ENCODE measurements at places on chromosomes 12 and 14.

- no peak for DNase-seq
These were observed 41.5 kb upstream of the GNG2 start for GRCh38 chr14:51818748-51819380.

DNA sequence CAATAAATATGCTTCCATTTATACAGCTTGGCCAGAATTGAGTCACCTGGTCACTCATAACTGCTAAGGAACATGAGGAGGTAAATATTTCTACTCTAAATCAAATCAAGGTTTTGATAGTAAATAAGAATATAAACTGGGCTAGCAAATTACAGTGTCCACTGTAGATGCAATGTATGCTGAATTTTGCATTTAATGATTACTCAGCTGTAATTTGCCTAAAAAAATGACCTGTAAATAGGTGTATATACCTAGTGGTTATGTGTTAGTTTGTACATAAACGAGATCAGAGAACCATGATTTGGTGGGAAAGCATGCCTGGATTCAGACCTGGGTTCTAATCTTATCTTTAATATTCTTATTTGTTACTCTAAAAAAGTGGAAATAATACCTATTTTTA lies 76.6 kb upstream of the CNTN1 start:
- DNase-seq: no peak

GRCh38 chr12:100141666-100141997 lies 1.0 kb downstream of the BLTP3B start:
- peak; percentile 67 for DNase-seq

DNA sequence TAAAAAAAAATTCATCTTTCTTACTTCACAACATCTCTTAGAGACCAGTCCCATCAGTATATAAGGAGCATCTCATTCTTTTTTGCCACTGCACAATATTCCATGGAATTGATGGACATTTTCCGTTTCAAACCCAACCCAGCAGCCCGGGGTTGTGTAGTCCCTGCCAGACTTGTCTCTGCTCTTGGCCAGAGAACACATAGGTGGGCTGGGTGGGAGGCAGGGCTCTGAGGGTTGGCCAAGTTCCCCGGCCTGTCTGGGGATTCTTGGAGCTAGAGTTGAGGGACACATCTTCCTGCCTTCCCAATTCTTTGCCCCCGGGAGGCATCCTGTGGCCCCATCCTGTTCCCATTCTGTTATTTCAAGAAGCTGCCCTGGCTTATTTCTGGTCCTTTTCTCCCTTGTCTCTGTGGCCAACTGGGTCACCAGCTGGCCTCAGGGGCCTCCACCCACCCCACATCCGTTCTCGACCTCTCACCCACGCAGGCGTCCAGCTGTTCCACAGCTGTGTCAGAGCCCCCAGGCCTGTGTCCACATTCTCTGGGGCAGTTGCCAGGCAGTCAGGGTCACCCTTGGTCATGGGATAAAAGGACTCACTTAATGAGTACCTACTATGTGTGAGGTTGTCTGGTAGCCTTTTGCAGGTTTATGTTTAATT lies 52.0 kb upstream of the CCDC63 start:
- DNase-seq: no peak

GRCh38 chr12:5578775-5579174 lies 146.9 kb downstream of the NTF3 start:
- DNase-seq: no peak

DNA sequence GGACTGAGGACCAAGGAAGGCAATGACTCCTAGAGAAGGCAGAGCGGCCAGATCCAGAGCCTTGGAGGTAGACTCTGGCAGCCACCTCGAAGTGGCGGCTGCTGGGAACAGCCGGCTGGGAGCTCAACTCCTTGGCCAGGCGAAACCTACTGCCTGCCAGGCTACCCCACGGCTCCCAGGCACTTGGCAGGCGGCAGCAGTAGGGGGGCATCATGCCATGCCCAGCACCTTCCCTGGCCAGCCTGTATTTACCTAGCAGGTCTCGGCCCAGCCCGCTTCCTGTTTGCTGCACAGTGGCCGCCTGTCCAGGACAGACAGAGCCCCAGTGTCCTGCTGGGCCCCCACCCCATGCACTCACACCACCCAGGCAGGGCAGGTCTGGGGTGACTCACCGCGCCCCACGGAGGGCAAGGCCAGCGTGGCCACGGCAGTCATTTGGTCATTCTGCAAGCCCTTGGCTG lies 10.2 kb downstream of the TRPV4 start:
- DNase-seq: no peak

DNA sequence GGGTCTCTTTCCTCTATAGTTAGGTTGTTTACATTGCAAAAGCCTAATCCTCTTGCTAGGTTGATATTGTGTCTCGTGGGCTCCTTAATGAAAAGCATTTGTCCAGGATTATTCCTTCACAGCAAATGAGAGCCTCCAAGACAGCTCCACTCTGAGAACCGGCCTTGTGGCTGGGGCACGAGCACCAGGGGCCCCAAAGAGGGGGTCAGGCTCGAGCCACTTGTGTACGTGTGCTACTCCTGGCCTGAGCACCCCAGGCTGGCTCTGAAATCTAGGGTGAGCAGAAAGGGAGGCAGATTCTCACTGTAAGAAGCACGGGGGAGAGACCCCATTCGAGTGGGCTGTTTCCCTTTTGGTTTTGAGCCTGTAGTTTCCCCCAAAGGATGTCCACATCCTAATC lies 45.0 kb upstream of the FZD10 start:
- DNase-seq: no peak

DNA sequence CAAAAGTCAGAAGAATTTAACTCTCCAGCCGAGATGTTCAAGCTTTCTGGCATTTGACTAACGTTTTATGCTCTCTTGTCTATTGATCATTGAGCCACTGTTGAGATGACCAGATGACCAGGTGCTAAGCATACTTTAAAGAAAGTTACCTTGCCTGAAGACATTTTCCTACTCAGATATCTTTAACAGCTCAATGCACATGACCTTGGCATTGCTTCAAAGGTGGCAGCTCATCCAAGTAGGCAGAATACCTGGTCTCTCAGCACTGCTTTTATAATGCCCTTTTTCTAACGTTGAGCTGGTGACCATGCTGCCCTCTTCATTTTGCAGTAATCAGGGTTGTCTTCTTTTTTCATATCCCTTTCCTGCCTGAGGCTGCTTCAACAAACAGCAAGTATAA lies 358.1 kb downstream of the RAD51B start:
- DNase-seq: no peak

DNA sequence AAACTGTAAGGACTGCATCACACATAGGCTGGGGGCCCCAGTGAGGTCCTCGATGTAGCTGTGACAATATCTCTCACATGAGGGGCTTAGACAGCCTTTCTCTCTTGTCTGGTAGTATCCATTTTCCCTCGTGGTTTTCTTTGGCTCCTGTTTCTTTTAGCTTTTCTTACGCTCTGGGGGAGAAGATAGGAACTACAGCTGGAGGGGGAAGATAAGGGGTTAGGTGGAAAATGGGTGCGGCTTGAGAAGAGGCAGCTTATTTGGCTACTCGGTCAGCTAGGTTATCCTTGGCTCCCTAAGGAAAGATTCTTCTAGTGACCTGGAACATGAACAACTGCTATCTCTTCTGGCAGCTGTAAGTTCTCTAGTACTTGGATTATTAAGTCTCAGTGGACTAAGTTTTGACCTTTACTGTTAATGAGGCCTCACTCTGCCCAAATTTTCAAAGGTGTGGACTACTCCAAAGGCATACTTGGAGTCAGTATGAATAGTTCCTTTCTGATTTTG lies 28.7 kb upstream of the CPNE8 start:
- peak; percentile 73 for DNase-seq

DNA sequence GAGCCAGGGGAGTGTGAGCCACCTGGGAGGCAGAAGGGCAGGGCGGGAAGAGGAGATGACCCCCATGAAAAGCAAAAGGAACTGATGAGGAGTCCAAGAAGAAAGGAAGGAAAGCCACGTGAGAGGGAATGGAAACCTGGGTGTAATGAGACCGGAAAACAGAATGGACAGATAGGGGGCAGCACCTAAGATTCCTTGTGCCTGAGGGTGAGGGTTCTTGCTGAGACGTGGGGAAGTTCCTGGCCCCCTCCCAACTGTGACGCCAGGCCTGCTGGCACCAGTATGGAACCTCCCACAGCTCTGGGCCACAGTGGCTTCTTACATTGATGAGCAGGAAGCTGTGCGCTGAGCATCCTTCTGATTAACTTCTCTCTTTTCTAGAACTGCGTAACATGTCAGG lies 30.8 kb downstream of the TTC7B start:
- peak; percentile 27 for DNase-seq

DNA sequence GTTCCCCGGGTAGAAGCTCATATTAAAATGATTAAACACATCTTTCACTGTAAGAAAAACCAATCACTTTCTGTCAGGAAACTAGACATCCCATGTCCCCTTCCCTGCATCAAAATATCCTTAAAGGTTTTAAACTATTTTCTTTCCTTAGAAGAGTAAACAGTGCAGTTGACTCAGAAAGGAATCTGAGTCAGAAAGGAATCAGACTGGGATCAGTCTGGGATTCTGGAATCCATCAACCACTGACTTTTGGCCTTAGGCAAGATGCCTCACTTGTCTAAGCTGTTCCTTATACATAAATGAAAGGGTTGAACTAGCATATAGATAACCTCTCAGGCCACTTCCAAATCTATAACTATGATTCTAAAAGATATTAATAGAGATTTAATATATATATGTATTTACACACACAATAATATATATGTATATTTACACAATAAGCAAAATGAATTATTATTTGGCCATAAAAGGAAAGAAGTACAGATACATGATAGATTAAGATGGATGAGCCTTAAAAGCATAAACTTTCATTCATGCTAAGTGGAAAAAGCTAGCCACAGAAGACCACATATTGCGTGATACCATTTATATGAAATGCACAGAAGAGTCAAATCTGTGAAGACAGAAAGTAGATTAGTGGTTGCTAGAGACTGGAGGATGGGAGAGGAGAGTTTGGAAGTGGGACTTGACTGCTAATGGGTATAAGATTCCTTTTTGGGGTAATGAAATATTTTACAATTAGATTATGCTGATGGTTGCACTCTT lies 114.4 kb downstream of the SLC38A1 start:
- DNase-seq: no peak

GRCh38 chr14:23563473-23564180 lies 4.0 kb downstream of the AP1G2 start:
- DNase-seq: no peak

DNA sequence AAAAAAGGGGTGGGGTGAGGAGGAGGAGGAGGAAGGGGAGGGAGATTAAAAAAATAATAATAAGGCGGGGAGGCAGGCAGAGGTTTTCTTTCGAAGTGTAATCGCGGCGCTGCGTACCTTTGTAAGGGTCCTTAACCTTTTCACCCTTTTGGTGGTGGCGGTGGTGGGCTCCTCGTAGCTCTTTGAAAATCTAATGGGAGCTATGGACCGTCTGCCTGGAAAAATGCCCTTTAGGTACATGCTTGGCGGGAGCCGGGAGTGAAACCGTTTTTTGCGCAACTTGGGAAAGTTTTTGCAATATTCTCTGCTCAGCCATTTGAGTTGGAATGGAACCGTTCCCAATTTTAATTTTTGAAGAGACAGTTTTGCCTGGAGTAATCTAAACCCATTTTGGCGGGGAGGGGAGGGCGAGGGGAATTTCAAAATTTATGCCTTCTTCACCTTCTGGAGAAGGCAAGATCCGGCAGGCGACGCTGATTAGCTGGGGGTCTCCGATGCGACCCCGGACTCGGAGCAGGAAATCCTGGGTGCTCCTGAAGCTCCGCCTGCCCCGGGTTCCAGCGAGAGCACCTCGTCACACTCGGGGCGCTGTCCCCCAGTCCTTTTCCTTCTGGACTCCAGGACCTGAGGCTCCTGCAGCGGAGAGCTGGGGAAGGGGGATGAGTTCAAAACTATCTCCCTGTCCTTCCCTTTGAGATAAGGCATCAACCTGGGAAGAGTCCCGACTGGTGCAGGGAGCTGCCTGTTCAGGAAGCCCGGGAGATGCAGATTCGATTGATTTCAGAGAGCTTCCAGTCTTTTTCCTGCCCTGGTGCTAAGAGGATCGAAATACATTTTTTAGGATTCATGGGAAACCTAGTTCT lies 74.6 kb upstream of the TBX5 start:
- DNase-seq: no peak

DNA sequence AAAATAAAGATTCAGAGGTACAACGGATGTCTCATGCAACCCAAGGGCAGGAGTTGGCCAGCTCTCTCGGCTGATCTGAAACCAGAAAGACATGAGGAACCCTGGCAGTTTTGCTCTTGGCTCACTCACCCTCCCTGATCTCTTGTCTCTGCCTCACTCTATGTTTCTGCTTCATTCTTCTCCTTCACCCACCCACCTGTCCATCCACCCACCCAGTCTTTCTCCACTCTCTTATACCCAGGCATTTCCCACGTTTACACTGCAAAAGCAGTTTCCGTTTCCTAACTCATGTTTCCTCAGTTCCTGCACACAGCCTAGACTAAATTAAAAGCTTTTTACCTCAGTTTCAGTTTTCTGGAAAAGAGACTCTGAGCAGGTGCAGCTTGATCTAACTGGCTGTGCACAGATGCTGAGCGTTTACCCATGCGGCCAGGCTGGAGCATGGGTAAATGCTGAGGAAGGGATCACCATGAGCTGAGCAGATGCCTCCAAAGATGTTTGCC lies 157.6 kb downstream of the PRKCH start:
- no peak for DNase-seq

GRCh38 chr12:4859478-4860210 lies 50.1 kb upstream of the KCNA1 start:
- no peak for DNase-seq

DNA sequence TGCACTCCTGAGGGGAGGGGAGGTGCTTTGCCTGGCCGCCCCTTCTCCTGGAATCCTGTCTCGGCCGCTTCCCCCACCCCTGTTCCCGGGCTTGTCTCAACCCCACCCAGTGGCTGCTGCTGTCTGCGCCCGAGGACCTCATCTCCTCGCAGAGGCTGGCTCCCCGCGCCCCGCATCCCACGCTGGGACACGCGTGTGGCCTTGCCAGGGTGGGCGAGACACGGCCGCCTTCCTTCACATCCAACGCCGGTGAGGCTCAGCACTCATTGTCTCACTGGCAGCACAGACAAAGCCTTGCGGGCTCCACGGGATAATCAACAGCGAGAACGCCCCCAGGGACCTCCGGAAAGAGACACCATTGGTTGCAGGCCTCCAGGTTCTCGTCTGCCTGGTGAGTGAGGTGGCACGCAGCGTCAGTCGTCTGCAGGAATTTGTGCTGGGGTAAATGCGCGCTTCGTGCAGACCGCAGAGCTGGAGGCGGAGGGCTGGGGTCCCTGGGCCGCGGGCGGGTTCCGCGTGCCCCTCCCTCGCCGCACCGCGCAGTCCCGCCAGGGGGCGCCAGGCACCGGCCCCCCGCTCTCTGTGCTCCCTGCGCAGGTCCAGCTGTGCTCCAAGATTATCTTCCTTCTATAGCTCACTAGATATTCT lies 26.8 kb downstream of the CCDC177 start:
- DNase-seq: peak; percentile 44

- no peak for DNase-seq
These were observed 1.3 kb downstream of the MAX start for GRCh38 chr14:65100922-65101541.

DNA sequence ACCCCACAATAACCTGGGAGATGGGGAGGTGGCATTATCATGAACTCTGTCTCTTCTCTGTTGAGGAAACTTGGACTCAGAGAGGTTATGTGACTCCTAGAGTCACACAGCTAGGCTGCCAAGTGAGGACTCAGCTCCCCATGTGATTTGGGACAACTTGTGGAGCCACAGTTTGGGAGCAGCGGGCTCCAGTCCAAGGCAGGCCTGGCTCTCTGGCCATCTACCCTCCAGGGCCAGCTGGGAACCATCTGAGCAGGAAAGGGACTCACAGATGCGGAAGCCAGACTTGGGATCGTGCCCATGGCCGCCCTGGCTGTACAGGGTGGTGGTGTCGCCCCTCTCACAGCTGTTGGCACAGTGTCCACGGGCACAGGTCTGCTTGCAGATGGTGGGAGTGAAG lies 59.1 kb downstream of the ISCA2 start:
- no peak for DNase-seq

- peak; percentile 48 for DNase-seq
These were observed 55.5 kb downstream of the TTC7B start for GRCh38 chr14:90760591-90761316.

Measured in erythroblast (primary cell).